ENCODE measurements at places on chromosomes 1 and 21. TPM values are rescaled to one million over a fixed set of nuclear protein-coding genes. Genes with fewer than 3 reads are reported as not detected.
A peak's percentile ranks its signal among the peaks of the same experiment; 100 is the strongest.

- no peak overlapping the region for H3K4me3 ChIP-seq
- H3K27ac ChIP-seq, result no peak overlapping the region
- H3K4me1 ChIP-seq, result no peaks in the 10 kb centered on the region
- no peak for DNase-seq
- H3K36me3 ChIP-seq, result no peaks in the 10 kb centered on the region
These were observed 94.0 kb downstream of the LRRC7 start for GRCh38 chr1:69661686-69662085.

GRCh38 chr1:226825037-226825745, 45.2 kb upstream of the PSEN2 start:
- no peaks in the 10 kb centered on the region for H3K36me3 ChIP-seq
- H3K4me1 ChIP-seq, result no peaks in the 10 kb centered on the region
- H3K4me3 ChIP-seq, result no peak overlapping the region
- no peaks in the 10 kb centered on the region for H3K27me3 ChIP-seq

DNA sequence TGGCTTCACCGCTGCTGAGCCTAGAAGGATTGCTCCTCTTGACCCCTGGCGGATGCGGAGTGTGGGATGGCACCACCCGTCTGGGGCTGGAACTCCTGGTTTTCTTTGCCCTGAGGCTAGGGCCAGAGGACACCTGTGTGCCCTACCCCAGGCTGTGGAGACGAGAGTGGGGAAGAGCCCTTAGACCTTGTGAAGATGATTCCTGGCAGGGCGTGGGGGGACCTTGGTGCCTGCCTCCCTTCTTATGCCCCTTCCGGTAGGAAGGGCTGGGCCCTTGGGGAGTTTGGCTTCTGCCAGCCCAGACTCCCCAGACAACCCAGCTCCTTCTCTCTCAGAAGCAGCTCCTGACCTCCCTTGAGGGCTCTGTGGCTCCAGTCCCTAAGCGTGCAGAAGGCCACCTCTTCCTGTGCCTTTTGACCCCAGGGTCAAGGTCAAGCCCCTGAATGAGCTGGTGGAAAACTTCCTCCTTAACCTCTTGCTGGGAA, 891 bp downstream of the RPS6KA1 start:
- peak overlapping the region; percentile 53 for H3K4me3 ChIP-seq
- peak overlapping the region; percentile 76 for H3K27ac ChIP-seq
- no peaks in the 10 kb centered on the region for H3K36me3 ChIP-seq
- no peaks in the 10 kb centered on the region for H3K27me3 ChIP-seq

GRCh38 chr1:7940034-7940433, 605 bp downstream of the TNFRSF9 start:
- no peak for DNase-seq
- no peaks in the 10 kb centered on the region for H3K36me3 ChIP-seq
- H3K4me1 ChIP-seq, result peaks cover 16% of the 10 kb centered on the region
- no peak overlapping the region for H3K27ac ChIP-seq

DNA sequence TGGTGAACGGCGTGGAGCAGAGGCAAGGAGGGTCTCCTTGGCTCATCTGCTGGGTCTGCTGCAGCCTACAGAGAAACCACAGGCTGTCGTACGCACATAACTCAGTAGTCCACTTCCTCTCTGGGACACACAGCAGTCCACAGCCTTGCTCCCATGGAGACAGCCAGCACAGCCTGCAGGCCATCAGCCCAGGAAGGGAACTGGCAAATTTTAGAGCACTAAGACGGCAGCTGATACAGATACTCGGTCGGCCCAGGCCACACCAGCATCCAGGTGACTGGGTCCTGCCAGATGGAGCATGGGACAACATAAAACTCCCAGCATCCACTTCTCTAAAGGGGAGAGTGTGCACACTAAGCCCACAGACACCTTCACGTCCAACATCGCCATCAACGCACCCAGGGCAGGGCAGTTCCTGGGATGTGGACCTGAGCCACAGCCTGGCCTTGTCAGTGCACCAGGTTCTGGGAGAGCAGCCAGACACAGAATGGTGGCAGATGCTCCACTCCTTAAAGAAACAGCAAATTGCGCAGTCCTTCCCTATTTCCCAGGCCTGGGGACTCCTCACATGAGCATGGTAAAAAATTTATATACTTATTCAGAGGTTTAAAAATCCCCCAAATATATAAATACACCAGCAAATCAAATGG, 247.1 kb upstream of the RAB4A start:
- no peaks in the 10 kb centered on the region for H3K4me1 ChIP-seq
- no peaks in the 10 kb centered on the region for H3K36me3 ChIP-seq
- no peak for DNase-seq
- no peak overlapping the region for H3K4me3 ChIP-seq
- no peaks in the 10 kb centered on the region for H3K27me3 ChIP-seq
- no peak overlapping the region for H3K27ac ChIP-seq

GRCh38 chr1:1531947-1532346, 8.5 kb downstream of the TMEM240 start:
- H3K27me3 ChIP-seq, result no peaks in the 10 kb centered on the region
- H3K4me3 ChIP-seq, result no peak overlapping the region
- H3K36me3 ChIP-seq, result peaks cover 2% of the 10 kb centered on the region
- H3K27ac ChIP-seq, result no peak overlapping the region

GRCh38 chr1:152347116-152347728, 12.6 kb downstream of the FLG2 start:
- H3K4me1 ChIP-seq, result no peaks in the 10 kb centered on the region
- no peaks in the 10 kb centered on the region for H3K36me3 ChIP-seq
- no peaks in the 10 kb centered on the region for H3K27me3 ChIP-seq
- H3K27ac ChIP-seq, result no peak overlapping the region
- H3K4me3 ChIP-seq, result no peak overlapping the region
- DNase-seq, result peak; percentile 72

- H3K27ac ChIP-seq, result no peak overlapping the region
- DNase-seq, result no peak
- H3K4me1 ChIP-seq, result no peaks in the 10 kb centered on the region
- no peak overlapping the region for H3K4me3 ChIP-seq
- peaks cover 1% of the 10 kb centered on the region for H3K36me3 ChIP-seq
These were observed 26.3 kb upstream of the TRAPPC10 start for GRCh38 chr21:43985690-43986251.

DNA sequence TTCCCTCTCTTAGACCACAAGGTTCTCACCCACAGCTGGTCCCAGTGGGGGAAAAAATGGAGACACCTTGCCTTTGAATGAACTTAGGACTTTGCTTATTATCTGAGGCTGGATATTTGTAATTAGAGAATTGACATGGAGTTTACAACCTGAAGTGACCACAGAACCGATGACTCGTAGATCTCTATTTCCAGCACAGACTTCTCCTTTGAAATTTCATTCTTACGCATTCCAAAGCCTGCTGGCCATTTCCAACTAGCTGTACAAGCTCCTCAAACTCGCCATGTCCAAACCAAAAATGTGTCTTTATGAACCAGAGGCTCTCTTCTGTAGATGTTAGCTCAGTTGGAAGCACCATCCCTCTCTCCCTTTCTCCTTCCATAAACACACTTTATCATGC, 12.0 kb downstream of the RAB7B start:
- no peaks in the 10 kb centered on the region for H3K4me1 ChIP-seq
- H3K27me3 ChIP-seq, result no peaks in the 10 kb centered on the region
- H3K36me3 ChIP-seq, result no peaks in the 10 kb centered on the region
- H3K27ac ChIP-seq, result no peak overlapping the region

GRCh38 chr1:162011337-162012012, 12.2 kb downstream of the OLFML2B start:
- no peak overlapping the region for H3K27ac ChIP-seq
- no peak for DNase-seq
- H3K27me3 ChIP-seq, result no peaks in the 10 kb centered on the region
- H3K4me1 ChIP-seq, result no peaks in the 10 kb centered on the region
- no peak overlapping the region for H3K4me3 ChIP-seq

- H3K27ac ChIP-seq, result peak overlapping the region; percentile 22
- no peak overlapping the region for H3K4me3 ChIP-seq
- H3K4me1 ChIP-seq, result no peaks in the 10 kb centered on the region
- no peaks in the 10 kb centered on the region for H3K27me3 ChIP-seq
- DNase-seq, result no peak
- H3K36me3 ChIP-seq, result peaks cover 3% of the 10 kb centered on the region
These were observed 79.2 kb downstream of the ARHGEF10L start for GRCh38 chr1:17618558-17619247.

GRCh38 chr21:28333578-28334075, 659.0 kb downstream of the LTN1 start:
- no peaks in the 10 kb centered on the region for H3K36me3 ChIP-seq
- no peak for DNase-seq
- no peaks in the 10 kb centered on the region for H3K27me3 ChIP-seq
- H3K4me1 ChIP-seq, result peaks cover 17% of the 10 kb centered on the region

DNA sequence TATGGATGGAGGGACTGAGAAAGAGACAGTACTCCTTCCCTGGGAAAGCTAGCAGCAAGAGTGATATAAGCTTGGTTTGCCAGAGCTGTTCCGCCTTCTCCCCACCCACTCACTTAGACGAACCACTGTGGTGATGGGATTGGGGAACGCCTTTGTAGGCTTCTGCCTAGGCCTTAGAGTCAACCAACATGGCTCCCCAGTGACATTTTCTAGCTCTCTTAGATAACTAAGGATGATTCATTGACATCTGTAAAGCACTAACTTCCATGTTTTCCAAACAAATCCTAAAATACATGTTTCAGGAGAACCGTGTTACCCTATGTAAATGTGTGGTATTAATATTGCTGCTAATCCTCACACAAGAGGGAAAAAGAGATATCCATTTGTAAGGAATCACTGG, 21.6 kb upstream of the SSX2IP start:
- no peaks in the 10 kb centered on the region for H3K27me3 ChIP-seq
- no peaks in the 10 kb centered on the region for H3K4me1 ChIP-seq
- H3K27ac ChIP-seq, result no peak overlapping the region
- no peak overlapping the region for H3K4me3 ChIP-seq

GRCh38 chr1:15577691-15578090, 7.2 kb downstream of the AGMAT start:
- H3K27ac ChIP-seq, result no peak overlapping the region
- H3K4me1 ChIP-seq, result no peaks in the 10 kb centered on the region
- H3K27me3 ChIP-seq, result no peaks in the 10 kb centered on the region

GRCh38 chr1:234683861-234684632, 74.1 kb upstream of the IRF2BP2 start:
- H3K27me3 ChIP-seq, result no peaks in the 10 kb centered on the region
- H3K4me3 ChIP-seq, result no peak overlapping the region
- H3K4me1 ChIP-seq, result peaks cover 5% of the 10 kb centered on the region
- H3K36me3 ChIP-seq, result no peaks in the 10 kb centered on the region
- H3K27ac ChIP-seq, result no peak overlapping the region
- no peak for DNase-seq

GRCh38 chr1:17314491-17314971, 6.5 kb downstream of the PADI4 start:
- DNase-seq, result no peak
- no peaks in the 10 kb centered on the region for H3K4me1 ChIP-seq

DNA sequence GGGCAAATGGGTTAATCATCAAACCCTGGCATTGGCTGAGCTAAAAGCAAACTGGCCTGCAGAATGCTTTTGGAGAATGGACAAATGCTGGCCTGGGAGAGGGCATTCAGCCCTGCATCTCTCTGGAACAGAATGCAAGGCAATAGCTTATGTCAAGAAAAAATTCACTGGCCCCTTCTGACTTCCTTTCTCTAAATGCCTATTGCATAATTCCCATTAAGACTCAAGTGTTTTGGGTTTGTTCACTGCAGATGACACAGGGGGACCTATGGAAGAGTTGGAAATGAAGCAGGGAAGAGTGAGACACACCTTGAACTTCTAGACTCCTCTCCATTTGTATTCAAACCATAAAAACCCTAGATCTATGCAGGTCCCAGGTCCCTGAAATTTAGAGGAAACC, 15.9 kb downstream of the PEA15 start:
- 0 out of 2 replicates have a peak, but pooled peaks cover 6% of the 10 kb centered on the region for H3K4me1 ChIP-seq
- no peak for DNase-seq
- no peak overlapping the region for H3K4me3 ChIP-seq
- H3K27me3 ChIP-seq, result no peaks in the 10 kb centered on the region

GRCh38 chr1:86192417-86192816, 35.8 kb upstream of the COL24A1 start:
- H3K4me3 ChIP-seq, result no peak overlapping the region
- H3K36me3 ChIP-seq, result no peaks in the 10 kb centered on the region
- H3K27ac ChIP-seq, result no peak overlapping the region
- H3K27me3 ChIP-seq, result no peaks in the 10 kb centered on the region

DNA sequence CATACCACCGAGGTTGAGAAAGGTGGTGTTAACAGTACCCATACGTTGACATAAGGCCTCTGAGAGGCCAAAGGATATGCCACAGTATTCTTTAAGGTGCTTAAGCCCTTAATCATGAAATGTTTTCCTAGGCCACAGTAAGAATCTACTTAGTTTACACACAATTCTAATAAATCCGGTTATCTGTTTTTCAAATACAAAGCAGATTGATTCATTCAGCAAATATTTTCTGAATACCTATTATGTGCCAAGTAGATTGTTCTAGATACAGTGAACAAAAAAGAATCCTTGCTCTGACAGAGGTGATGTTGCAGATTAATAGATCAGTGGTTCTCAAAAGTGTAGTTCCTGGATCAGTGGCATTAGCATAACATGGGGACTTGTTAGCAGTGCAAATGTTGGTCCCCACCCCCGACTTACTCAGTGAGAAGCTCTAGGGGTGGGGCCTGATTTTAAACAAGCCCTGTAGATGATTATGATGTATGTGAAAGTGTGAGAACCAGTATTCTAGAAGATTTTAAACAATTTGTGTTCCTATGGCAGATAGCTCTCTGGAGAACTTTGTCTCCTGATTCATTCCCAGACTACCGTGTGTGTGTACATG, 61.6 kb downstream of the NFIA start:
- H3K27me3 ChIP-seq, result no peaks in the 10 kb centered on the region
- H3K4me3 ChIP-seq, result no peak overlapping the region
- no peaks in the 10 kb centered on the region for H3K36me3 ChIP-seq
- no peak overlapping the region for H3K27ac ChIP-seq
- H3K4me1 ChIP-seq, result peaks cover 10% of the 10 kb centered on the region

DNA sequence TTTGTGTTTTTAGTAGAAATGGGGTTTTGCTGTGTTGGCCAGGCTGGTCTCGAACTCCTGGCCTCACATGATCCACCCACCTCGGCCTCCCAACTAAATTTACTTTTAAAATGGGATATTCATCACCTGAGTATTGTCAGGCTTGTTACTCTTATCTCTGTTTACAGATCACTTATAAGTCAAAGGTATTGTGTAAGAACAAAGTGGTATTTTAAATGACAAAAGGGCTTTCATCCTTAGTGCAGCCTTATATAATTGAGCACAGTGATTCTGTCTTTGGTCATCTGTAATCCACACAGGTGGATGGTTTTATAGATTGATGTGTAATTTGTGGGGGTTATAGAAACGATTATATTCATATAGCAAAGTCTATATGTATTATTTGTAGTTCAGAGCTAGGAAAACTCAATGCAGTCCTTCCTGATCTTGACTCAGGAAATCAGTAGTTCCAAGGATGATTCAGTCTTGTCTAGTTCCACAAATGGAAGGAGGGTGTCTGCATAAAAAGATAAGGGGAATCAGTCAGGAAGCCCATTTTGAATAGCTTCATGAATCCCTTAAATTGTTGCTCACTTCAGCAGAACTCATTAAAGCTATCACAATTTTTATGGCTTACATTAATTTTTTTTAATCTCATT, 34.6 kb downstream of the STXBP3 start:
- no peak overlapping the region for H3K4me3 ChIP-seq
- no peaks in the 10 kb centered on the region for H3K27me3 ChIP-seq
- DNase-seq, result no peak
- H3K36me3 ChIP-seq, result no peaks in the 10 kb centered on the region

NUF2 gene
- total RNA-seq, result 40.0 TPM

SPRR5 gene
- not detected for total RNA-seq

OR2AK2 gene
- not detected for total RNA-seq

OR2M3 gene
- total RNA-seq, result not detected

TSPEAR gene
- 0.32 TPM for total RNA-seq

EFNA3 gene
- total RNA-seq, result 3.4 TPM

OPTC gene
- not detected for total RNA-seq

PRR9 gene
- total RNA-seq, result not detected

DMRTA2 gene
- 3.1 TPM for total RNA-seq

UMODL1 gene
- 0.21 TPM for total RNA-seq

ARHGEF10L gene
- total RNA-seq, result 31.3 TPM

DDAH1 gene
- total RNA-seq, result 87.9 TPM

SLC44A3 gene
- total RNA-seq, result 16.9 TPM

Measured in Caco-2 (cell line).